Left hindlimb (tissue), 1 donor: ENCODE measurements at places on chromosomes 5 and 9.

- DNase-seq: no peak
These were observed 154.7 kb downstream of the PCSK5 start for GRCh38 chr9:76045221-76045620.

GRCh38 chr5:27381686-27382085, 343.3 kb upstream of the CDH9 start:
- DNase-seq: no peak

DNA sequence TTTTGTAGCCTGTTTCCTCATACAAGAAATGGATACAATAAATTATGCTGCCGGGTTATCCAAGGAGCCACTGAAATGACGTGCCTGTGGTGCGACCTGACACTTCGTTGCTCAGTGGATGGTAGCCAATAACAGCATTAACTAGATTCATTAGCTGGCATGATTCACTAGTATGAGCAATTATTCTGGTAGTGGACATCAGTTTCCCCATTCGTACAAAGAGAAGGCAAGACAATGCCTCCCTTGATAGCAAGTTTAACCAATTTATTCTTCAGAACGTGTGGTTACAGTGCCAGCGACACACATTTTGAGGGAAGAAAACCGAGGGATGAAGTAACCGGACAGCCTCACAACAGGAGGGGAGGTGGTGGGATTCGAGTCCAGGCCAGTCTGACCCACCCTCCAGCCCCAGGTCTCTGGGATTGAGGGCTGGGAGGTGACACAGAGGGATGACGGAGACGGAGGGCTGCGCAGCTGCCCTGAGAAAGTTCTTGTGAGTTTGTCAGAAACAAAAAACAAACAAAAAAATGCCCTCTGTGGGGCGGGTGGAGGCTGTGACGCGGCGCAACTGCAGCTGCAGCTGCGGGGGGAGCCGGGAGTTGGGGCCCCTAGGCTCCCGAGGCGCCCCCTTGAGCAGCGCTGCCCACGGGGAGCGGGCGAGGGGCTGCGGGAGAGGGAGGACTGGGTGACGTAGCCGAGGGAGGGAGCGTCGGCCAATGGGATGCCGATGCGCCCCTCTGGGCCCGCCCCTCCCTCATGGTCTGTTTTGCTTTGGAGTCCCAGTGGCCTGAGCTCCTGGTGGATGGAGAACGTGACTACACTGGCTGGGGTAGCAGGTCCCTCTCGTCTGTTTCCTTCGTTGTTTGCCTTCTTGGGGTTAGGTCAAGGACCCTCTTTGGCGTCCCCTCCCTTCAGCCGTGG, 10.9 kb downstream of the LHX2 start:
- DNase-seq: peak; percentile 24

GRCh38 chr5:110769000-110769681, 30.3 kb downstream of the SLC25A46 start:
- DNase-seq: no peak

DNA sequence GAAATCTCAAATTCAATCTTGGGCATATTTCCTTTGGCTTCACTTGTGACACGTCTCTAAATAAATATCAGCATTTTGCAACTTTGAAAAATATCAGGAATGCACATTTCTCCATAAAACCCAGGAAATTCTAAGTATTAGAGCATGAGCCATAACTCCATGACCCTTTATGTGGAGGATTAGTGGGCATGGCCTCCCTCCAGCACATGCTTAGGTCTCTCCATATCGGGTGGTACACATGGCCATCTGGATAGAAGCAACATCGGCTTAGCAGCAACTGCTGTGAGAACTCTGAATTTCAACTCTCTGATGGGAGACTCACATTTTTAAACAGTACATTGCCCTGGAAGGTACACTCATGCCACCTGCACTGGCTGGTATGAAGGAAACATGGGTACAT, 73.7 kb upstream of the EGFLAM start:
- DNase-seq: no peak

- no peak for DNase-seq
These were observed 76.6 kb downstream of the MAPKAP1 start for GRCh38 chr9:125630436-125630835.

DNA sequence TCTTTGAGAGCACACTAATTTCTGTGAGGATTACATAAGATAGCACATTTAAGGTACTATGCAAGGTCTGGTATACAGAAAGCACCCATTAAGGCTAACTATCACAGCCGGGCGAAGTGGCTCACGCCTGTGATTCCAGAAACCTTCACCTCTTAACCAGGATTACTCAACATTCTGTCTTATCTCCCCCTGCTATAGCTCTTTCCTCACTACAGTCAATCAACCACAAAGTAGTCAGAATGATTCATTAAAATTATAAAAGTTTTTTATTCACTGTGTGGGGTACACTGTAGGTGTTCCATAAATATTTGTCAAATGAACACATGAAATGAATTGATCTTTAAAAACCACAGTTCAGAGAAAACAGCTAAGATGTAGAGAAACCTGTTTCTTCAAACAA, 48.7 kb downstream of the CHD1 start:
- DNase-seq: no peak

DNA sequence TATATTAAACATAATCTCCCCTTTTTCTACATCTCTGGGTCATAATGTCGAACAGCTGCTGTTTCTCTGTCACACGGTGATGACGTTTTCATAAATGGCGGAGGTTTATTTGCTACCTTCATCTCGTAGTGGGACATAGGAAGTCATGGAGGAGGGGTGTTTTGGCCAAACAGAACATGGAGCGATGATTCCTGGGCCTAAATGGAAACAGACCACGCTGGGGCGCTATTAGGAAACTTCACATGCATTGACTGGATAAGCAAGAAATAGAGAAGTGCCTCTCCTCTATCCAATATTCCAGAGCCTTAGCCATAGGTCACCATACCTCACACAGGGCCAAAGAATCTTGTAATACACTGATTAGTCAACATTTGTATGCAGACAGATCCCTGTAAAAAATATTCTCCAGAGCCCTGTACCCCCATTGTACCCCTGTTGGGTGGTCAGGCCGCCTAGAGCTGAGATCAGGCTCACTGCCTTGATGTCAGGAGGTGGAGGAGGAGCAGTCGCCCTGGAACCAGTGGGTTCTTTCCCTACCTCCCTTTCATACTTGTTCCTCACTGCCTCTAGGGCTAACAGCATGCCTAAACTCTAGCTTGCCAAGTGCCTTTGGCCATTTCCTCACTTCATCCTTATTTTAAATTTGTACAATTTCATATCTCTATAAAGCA, 77.8 kb upstream of the SPIN1 start:
- DNase-seq: no peak

DNA sequence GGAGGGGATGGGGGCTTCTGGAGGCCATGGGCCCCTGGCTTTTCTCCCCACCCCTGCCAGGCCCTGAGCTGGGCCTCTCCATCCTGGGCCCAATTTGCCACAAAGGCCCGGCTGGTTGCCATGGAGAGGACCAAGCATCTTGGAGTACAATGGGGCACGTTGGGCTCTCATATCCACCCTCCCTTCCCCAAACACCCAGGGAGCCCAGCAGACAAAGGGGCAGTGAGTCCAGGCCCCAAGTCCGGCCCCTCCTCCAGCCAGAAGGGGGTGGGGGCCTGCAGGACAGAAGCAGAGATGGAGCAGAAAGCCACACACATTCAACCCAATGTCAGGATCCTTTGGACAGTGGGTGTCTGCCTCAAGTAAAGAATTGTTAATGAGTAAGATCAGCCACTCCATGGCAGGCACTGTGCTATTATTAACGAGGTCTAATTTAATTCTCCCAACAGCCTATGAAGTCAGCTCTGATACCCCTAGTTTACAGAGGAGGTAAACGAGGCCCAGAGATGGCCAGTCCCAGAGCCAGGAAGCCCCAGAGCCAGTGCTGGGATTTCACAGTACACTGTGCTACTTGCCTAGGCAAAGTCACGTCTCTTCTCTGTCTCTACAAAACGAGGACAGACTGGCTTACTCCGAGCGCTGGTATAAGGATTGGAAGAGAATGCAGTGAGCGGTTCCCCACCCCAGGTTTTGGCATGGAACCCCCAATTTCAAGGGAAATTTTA, 2.3 kb downstream of the CRB2 start:
- no peak for DNase-seq

DNA sequence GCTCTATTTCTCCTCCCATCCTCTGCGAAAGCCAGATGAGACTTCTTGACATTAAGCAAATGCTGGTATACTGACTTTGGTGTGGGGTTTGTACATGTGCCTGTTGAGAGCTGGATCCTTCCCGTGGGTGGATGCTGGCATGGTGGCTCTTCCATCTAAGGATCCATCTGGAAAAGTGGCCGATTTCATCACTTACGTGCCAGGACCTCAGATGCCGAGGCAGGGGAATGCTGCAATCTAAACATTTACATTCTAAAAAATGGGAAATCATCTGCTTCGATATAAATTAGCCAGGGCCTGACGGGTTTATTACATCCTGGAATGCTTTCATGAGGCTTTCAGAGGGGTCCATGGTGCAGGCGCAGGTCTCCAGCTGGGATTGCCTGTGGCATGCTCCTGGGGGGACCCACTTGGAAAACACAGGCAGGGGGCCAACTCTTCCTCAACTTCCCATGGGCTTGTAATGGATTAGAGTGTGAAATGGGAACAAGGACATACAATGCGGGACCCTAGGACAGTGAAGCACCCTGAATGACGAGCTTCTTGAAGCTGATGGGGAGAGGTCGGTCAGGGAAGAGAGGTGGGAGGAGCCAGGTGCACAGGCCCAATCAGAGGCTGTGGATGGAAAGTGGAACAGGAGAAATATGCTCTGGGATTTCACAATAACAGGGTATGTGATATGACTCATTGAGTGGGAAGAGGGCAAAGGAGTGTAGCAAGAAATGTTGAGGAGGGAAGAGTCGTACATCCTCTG, 105.5 kb upstream of the PITX1 start:
- DNase-seq: peak; percentile 20

GRCh38 chr5:61306531-61307131, 25.4 kb upstream of the ZSWIM6 start:
- no peak for DNase-seq

- DNase-seq: no peak
These were observed 62.3 kb downstream of the PRDM6 start for GRCh38 chr5:123151227-123151909.

GRCh38 chr9:90890146-90890810, 88.7 kb downstream of the SYK start:
- DNase-seq: no peak

- DNase-seq: no peak
These were observed 9.2 kb downstream of the ZBTB5 start for GRCh38 chr9:37455884-37456647.

DNA sequence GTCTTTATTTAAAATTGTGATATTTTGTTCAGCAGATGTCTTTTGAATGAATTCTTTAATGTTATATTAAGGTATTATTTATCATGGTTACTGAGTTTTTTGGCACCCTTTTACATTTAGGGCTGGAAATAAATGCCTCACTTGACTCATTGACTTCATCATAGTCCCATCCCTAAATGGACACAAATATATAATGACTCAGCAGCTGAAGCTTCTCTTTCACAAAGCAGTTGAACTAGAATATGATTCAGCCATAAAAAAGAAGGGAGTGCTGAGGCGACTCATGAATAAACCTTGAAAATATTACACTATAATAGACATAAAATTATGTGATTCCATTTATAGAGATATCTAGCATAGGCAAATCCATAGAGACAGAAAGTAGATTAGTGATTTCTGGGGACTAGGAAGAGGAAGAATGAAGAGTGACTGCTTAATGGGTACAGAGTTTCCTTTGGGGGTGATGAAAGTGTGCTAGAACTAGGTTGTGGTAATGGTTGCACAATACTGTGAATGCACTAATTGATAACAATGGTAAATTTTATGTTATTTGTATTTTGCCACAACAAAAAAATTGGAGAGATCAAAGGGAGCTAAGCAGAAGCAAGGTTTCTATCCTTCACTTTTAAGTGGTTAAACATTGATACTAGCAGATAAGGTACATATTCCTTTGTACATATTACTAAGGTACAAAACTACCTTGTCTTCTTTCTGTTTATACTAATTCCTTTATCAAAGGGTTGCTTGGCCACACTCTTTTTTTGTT, 449.6 kb downstream of the NTRK2 start:
- DNase-seq: no peak

- no peak for DNase-seq
These were observed 78.1 kb upstream of the PRLR start for GRCh38 chr5:35308421-35308820.
